ENCODE measurements at places on chromosomes 5 and 9.

DNA sequence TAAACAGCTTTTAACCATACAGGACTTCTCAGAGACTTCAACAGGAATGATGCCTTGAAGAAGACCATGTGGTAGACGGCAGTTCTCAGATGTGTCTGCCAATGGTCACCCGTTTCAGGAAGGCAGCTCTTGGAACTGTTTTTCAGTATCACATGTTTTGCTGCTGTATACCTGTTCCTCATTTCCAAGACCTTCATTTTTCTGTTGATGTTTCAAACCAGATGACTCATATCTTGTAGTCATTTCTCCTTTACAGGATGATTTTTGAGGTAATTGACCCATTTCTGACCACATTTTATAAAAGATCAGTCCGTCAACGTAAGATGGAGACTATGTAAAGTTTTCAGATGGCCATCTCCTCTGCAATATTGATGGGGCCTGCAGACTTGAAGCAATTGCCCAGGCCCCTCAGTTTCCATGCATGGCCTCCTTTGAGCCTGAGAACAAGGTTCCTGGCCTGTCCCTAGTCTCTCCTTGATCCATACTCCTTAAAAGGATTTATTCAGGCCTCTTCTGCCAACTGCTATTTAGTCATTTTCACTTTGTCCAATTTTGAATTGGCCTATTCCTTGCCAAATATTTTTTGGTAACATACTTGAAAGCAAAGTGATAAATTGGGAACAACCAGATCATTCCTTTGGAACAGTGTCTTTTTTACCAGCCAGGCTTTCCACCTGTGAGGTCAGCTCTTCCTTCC lies 128.6 kb downstream of the PDZD2 start:
- DNase-seq: no peak

GRCh38 chr9:68827837-68828744 lies 123.1 kb downstream of the PIP5K1B start:
- no peak for DNase-seq

DNA sequence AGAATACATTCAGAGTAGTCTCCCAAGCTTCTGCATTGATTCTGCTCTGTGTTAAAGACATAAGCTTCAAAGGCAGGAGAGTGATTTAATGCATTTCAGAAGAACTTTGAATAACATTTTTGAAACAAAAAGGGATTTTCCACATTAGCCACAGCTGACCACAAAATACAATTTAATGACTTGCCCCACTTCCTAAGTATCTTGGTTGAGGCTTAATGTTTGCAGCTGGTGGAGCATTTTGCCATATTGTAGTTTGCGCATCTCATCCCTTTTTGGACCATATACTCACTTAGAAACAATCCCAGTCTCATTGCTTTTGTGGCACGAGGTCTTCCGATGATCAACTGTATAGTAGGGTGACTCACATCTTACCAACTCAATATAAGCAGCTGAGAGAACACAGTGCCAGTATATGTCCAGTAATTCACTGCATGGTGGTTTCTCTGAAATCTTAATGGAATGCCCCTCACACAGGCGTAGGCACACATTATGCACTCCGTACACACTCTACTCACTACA lies 455.8 kb upstream of the PTGER4 start:
- DNase-seq: peak; percentile 56

DNA sequence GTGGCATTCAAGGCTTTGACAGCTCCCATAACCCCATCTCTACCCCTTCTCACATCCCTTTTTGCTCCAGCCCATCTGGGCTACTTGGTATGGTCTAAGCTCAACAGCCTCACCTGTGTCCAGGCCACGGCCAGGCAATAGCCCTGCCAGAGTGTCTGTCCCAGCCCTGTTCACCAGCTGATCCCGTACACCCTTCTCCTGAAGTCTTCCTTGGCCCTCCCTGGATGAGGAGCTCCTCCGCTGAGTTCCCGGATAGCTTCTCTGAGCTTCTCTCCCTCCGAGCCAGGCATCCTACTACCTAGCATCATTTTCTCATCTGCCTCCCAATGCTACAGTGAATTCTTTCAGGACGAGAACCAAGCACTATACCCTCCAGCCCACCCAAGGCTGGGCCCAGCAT lies 208.2 kb downstream of the DAB2IP start:
- no peak for DNase-seq

DNA sequence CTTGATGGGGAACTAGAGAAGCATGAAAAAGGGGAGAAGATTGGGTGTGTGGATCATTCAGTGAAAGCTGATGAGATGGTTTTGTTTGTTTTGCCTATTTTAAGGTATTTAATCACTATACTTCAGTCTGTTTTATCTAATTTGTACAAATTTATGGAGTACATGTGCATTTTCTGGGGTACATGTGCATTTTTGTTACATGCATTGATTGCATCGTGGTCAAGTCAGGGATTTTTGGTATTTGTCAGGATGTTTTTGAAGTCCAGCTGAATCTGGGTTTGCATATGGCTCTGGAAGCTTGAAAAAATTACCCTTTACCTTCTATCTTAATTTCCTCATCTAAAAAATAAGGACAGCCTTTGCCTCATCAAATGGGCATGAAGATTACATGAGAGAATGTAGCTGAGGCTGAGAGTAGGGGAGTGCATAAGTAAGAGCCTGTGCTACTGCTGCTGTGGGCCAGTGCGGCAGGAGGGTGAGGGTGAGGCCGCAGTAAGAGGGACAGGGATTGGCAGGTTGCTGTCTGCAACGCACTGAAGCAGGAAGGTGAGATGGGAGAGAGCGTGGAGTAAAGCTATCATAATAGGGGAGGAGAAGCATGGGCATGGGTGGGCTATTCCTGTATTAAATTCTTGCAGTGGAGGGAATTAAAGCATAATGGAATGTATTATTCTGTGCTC lies 139.8 kb downstream of the NPR3 start:
- no peak for DNase-seq

DNA sequence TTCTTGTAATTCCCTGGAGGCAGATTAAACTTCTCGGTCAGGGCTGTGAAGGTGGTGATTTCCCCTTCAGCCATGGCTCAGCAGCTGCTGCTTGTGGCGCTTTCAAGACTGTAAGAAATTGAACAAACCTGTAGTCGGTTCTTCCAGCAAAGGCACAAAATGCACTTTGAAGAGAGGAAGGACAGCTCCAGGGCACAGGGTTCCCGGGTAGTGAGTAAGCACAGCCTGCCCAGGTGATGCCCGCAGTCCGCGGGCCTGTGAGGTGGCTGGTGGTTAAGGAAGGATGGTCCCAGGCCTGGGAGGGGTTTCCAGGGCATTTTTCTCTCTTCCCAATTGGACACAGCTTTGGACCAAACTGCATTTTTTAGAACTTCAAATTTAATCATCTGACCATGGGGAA lies 71.8 kb downstream of the FGF1 start:
- DNase-seq: no peak
